ENCODE measurements at places on chromosomes 2 and 18.

DNA sequence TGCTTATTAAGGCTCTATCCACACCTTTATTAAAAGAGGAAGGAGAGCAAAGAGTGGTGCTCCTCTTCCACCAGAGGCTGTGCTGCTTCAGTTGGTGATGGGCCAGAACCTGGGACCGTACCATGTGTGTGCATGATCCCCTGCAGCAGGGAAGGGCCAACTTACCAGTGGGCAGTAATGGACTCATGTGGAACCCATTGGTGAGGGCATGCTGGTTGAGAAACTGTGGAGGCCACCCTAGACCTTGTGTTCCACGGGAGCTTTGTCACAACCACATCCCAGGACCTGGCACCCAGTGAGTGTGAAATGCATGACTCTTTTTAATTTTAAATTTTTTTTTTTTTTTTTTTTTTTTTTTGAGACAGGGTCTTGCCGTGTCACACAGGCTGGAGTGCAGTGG lies 5.4 kb downstream of the UBE2F start:
- DNase-seq = no peak

DNA sequence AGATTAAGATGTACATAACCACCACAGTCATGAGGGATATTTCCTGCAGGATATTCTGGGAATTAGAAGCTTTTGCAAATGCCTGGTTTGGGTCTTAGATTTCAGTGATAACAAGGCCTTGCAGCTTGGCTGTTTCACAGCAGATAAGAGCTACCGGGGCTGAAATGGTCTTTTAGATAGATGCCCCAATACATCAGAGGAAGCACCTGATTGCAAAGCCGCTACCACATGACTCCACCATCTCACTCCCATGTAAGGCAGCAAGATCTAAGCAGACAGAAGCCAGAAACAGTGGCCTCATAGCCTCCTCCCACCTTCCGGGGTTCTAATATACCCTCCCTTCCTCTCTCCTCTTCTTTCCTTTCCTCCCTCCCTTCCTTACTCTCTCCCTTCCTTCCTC lies 31.1 kb upstream of the EPG5 start:
- peak; percentile 14 for DNase-seq

GRCh38 chr2:188937228-188938220 lies 36.6 kb upstream of the COL3A1 start:
- no peak for DNase-seq

GRCh38 chr2:200596774-200597570 lies 11.2 kb downstream of the AOX1 start:
- no peak for DNase-seq

- DNase-seq = no peak
These were observed 75.0 kb downstream of the BCL2 start for GRCh38 chr18:63244607-63245006.

GRCh38 chr18:39909706-39910105 lies 2045.3 kb upstream of the PIK3C3 start:
- DNase-seq = no peak

GRCh38 chr2:42459296-42459695 lies 34.5 kb downstream of the KCNG3 start:
- no peak for DNase-seq

DNA sequence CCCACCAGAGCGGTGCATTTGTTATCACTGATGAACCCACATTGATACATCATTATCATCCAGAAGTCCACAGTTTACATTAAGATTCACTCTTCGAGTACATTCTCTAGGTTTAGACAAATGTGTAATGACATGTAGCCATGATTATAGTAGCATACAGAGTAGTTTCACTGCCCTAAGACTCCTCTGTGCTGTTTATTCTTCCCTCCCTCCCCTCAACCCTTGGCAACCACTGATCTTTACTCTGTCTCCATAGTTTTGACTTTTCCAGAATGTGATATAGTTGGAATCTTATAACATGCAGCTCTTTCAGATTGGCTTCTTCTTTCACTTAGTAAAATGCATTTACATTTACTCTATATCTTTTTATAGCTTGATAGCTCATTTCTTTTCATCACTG lies 31.2 kb upstream of the GREB1L start:
- DNase-seq = no peak

DNA sequence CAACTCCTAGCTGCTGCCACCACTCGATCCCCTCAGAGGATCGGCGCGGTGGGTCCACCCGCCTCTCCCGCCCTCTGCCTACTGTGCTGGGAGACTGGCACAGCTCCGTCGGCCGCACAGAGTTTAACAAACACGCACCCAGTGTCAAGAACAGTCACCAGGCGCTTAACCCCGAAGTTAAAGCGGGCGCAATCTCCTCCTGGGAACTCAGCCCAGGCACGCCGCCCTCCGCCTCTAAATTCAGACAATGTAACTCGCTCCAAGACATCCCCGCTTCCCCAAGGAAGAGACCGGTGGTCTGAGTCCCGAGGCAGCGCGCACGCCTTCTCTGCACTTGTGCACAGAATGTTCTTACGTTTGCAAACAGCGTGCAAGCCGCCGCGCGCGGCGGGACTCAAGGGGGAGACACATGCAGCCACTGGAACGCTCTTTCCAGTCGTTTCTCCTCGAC lies 533 bp downstream of the CXCR4 start:
- peak; percentile 69 for DNase-seq

GRCh38 chr2:217759991-217760390 lies 242.8 kb downstream of the TNS1 start:
- DNase-seq = no peak

DNA sequence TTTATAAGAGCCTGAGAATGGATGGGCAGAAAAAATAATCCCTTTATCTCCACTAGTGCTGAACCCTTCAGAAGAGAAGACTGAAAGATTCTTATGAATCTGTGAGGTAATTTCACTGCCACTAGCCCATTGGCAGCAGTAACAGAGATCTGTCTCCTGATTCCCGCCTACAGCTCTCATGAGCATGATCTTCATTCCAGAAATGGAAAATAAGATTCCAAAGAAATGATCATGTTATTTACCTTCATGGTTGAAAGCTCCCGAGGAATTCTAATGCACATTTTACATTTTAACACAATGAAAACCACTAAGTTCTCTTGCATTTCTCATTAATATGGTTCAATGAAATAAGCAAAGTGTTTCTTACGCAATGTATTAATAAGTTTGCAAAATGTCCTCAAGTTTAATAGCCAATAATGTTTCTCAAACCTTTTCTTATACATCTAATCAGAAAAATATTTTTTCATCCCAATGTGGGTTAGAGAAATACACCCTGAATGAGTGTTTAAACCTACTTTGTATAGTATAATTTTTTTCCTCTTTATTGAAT lies 905.6 kb downstream of the TMEM182 start:
- no peak for DNase-seq

All from activated CD4-positive, alpha-beta T cell treated with anti-CD3 and anti-CD28 coated beads, Interleukin-2, amount 50 U/mL, for 48 hours (primary cell).